Activated CD4-positive, alpha-beta T cell treated with anti-CD3 and anti-CD28 coated beads, Interleukin-2, amount 10 ng/mL, durations not matched to agents 7 days and 5 days (primary cell): ENCODE measurements at places on chromosomes 4 and X.

GRCh38 chr4:2867758-2868491 lies 24.3 kb downstream of the ADD1 start:
- no peak for DNase-seq

- DNase-seq, result no peak
Measured at GRCh38 chrX:40106676-40107290, 9.0 kb upstream of the BCOR start.

GRCh38 chr4:83082777-83083176 lies 31.8 kb downstream of the PLAC8 start:
- DNase-seq, result no peak

DNA sequence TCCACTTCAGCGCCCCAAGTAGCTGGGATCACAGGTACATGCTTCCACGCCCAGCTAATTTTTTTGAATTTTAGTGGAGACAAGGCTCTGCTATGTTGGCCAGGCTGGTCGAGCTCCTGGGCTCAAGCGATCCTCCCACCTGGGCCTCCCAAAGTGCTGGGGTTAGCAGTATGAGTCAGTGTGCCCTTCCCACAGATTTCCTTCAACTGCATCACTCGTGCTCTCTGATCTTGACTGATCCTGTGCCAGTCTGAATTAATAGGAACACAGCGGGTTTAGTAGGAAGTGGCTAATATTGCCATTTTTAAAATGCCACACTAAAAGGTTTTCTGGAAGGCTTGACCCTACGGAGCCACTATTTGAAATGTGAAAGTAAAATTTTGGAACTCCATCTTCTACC lies 4.3 kb upstream of the SHROOM2 start:
- no peak for DNase-seq
